ENCODE measurements at places on chromosomes 1 and 21.
A peak's percentile ranks its signal among the peaks of the same experiment; 100 is the strongest.

DNA sequence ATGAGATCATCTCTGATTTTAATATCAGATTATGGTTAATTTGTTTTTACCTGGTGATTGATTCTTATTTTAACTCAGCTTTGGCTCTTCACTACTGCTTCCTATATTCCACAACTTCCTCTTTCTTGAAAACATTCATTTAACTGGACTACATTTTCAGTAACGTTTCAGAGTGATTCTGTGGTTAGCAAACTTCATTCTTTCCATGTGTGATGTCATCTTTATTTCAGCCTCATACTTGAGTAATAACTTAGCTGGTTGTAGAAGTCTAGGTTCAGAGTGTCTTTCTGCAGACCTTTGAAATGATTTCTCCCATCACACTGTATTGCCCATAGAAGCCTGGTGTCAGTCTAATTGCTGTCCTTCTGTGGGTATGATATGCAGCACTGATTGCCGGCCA, 36.0 kb upstream of the SLC35F3 start:
- no peak for DNase-seq

- no peak for DNase-seq
These were observed 253.8 kb downstream of the DYRK1A start for GRCh38 chr21:37620401-37620800.

DNA sequence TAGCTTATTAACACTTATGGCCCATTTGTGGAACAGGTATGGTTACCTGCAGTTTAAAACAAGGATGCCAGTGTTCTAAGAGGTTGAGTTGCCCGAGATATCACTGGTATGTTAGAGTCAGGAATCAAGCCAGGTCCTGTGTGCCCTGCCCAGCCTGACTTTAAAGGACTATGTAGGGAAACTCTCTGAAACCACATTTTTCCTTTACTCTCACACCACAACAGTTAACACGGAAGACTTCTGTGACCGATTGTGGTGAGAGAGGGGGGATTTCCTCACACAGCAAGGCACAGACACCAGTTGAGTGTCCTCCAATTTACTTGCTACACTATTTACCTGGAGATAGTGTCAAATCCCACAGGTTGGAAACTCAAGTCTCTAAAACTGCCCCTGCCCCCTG, 47.8 kb downstream of the UCK2 start:
- DNase-seq = no peak

GRCh38 chr1:238861342-238862066, 524.9 kb upstream of the CHRM3 start:
- no peak for DNase-seq

DNA sequence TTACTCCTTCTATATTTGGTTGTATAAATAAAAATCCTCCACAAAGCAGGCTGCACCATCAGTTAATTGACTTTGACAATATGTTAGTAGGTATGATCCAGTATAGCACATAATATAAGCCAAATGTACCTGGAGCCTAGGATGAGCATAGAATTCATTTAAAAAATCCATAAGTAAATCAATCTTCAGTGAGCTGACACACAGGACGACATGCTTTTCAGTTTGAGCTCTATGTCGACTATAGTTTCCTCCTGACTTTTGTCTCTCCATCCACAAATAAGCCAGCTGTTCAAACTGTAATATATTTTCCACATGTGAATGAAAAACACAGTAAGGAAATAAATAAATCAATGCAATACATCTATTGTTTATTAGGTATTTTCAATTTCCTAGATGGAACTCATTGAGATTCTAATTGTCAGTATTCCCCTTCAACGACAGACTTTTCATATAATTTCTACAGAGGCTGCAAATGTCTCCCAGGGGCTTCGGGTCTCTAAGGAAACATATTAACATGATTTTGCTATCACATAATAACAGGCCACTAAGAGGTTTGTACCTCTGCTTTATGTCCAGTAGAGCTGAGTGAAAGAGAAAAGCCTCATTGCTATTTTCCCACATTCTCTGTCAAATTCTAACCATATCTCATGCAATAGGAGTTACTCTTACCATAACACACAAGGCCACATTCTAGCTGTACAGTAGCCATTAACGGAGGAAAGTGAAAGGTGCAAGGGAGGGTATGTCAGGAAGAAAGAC, 180.1 kb downstream of the KCNT2 start:
- no peak for DNase-seq

DNA sequence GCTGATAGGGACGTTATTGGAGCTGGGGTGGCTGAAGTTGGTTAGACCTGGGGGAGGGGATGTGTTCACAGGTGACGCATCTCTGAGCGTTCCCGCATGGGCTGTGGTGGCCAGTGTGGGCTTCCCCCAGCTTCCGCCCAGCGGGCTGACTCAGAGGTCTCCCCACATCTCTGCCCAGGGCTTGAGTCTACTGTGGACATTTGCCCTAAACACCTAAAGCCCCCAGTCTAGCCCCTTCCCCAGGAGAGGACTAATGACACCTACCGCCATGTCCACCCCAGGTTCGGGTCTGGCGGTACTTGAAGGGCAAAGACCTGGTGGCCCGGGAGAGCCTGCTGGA, 2.0 kb downstream of the AGRN start:
- no peak for DNase-seq

DNA sequence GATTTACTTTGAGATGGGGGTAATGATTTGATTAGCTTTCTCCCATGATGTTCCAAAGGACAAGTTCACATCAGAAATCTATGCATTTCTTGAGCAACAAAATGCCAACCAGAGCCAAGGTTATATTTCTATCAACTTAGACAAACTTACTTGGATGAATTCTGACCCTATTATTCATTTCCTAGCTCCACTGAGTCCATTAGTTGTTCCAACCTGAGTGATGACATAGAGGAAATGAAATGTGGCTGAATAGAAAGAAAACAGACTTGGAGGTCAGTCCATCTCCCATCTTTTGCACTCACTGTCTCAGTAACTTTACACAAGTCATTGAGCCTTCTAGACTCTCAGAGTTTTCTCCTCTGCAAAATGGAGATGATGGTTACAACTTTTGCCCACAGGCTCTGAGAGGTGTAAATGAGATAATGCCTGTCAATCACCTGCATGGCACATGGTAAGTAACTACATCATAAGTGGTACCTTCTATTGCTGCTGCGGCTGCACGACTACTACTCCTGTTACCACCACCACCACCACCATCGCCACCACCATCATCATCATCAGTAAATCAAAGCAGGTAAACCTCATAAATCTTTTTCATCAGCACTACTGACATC, 98.2 kb downstream of the PTPN14 start:
- no peak for DNase-seq

- no peak for DNase-seq
These were observed 145.3 kb upstream of the COL6A1 start for GRCh38 chr21:45836268-45836655.

GRCh38 chr21:45209046-45209445, 78.6 kb downstream of the POFUT2 start:
- DNase-seq = no peak

DNA sequence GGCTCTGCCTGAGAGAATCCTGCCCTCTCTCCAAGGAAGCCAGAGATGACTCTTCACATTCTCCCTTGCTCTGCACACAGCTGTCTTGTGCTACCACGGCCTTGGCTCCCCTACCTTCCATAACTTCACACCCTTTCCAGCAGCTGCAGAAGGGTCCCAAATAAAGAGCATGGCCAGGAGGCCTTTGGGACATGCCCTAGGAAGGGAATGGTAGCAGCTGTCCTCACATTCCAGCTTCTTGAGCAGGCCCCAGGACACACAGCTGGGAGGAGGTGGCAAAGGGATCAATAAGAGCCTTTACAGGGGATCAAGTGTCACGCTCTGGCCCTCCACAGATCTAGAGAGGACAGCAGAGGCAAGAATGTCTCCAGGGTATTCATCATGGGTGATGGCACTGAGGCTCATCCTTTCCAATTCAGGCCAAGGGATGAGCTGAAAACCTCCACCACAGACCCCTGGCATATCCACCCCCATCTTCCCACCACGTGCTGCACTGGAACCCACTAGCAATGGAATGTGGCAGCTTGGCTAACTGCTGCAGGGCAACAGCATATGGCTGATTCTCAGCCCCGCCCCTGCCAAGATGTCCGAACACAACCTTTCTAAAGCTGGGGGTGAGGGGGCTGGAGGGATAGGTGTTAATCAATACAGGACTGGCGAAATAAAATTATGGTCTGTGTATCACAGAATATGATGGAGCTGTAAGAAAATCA, 17.8 kb upstream of the RAB29 start:
- peak; percentile 35 for DNase-seq

DNA sequence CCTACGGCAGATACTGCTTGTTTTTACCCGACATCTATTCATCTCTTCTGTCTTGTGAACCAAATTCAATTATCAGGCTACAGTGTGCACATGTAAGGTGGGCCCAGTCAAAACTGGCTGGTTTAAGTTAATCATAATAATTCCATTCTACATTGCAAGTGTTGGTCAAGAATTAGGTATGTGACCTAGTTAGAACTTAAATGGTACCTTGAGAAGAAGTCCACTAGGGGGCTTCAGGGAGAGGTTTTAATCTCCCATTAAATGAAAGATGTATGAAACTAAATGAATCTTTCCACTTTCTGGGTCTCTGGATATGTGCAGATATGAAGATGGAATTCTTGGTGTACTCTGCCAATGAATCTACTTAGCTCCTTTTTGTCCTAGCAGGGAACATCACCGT, 187.1 kb downstream of the CDC42BPA start:
- no peak for DNase-seq

- DNase-seq = no peak
These were observed 4.8 kb downstream of the OVGP1 start for GRCh38 chr1:111422546-111423391.

GRCh38 chr1:81803431-81804110, 2.8 kb downstream of the ADGRL2 start:
- DNase-seq = peak; percentile 67

DNA sequence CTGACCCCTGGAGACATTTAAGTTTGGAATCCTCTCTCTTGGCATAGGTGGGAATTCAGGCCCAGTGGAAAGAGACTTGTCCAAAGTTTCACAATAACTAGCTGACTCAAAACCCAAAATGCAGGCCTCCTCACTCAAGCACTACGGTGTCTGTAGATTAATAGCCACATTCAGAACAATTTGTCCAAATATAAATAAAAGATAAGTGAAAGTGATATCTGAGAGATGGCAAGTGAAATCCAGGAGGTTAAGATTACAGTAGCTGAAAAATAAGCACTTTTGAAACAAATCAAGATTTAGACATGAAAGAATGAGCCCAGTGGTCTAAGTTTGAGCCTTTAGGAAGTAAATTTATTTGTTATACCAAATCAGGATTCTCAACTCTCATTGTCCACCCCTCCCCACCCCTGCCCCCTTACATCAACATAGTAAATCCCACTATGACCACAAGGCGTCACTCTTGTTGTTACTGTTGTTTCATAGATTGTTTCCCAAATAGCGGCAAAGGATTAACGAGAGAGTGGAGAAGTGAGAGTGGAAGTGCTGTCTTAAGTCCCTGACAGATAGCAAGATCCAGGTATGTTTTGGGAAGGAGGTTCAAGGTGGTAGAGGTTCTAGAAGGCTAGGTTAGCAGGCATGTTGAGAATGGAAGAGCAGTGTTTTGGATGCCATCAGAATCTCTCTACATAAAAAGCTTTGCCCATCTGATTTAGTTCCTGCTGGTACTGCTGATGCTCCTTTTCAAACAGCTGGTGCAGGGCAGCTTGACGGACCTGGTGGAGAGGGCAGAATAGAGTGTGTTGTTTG, 7.1 kb upstream of the TPM3 start:
- DNase-seq = peak; percentile 26

GRCh38 chr1:29592731-29593130, 356.4 kb downstream of the PTPRU start:
- DNase-seq = no peak

- DNase-seq = no peak
These were observed 11.5 kb upstream of the C1orf198 start for GRCh38 chr1:230879778-230880177.

DNA sequence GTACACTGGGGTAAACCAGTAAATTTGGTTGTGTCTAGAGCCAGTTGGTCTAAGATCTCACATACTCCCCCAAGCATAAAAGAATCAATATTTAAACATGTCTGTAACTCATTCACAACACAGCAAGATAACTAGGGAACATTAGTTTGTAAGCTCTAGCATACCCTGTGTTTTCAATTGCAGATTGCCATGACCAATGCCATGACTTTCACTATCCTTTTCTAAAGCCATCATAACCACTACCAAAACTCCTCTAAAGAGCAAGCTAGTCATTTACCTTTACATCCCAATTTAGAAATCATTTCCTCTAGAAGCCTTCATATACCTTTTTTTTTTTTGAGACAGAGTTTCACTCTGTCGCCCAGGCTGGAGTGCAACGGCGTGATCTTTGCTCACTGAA, 56.5 kb upstream of the PLA2G4A start:
- no peak for DNase-seq

GRCh38 chr21:39980241-39980820, 113.1 kb downstream of the PCP4 start:
- no peak for DNase-seq

GRCh38 chr21:34857874-34858273, 189.1 kb downstream of the CLIC6 start:
- DNase-seq = no peak

DNA sequence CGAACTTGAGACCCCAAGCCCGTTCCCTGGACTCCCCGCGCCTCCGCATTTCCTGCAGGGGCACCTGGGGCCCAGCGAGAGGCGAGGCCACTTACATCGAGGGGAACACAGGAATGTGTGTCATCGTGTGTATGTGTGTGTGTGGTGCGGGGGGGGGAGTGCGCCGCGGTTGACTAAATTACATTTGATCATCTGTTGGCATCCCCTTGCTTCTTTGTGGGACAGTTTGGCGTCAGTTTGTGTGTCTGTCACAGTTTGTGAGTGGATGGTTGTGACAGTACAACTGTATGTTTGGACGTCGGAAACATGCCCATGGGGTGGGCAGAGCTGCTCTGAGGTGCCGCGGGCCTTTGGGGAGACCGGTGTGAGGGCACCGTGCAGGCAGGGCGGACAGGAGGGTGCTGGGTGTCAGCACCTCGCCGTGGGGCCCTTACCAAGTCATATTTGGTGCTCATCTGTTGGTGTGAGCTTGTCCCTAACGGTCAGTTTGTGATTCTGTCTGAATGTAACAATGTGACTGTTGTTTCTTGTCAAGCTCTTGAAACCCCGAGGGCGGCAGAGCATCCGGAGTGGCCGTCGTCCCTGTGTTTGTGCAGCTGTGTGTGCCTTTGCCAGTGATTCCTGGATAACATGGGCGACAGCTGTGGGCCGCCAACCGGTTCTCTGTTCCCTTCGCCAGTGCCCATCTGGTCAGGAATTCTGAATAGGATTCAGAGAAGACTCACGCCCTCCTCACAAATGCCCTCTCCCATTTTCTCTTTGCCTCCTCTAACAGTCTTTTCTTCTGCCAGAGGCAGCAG, 899 bp downstream of the OPRD1 start:
- DNase-seq = peak; percentile 85

DNA sequence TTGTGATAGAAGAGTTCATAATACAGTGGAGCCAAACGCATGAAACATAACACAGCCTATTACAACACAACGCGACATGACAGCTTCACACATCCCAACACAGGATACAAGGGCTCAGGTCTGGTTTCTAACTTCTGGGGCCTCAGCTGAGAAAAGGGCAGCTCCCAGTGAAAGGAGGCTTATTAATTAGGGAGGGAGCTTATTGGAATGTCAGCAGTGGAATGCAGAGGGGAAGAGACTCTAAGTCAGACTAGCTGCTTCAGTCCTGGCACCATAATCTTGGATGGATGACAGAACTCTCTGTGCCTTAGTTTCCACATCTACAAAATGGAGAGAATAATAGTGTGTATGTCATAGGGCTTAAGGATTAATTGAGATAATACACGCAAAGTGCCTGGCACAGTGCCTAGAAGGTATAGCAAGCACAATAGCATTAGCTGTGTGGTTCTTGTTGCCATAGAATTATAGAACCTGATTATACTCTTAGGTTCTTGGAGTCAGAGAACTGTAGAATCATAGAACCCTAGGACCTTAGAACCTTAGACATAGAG, 22.7 kb upstream of the SLC2A1 start:
- DNase-seq = peak; percentile 12

- no peak for DNase-seq
These were observed 949 bp downstream of the KRTAP10-1 start for GRCh38 chr21:44539046-44539445.

Data from NCI-H524 (cell line).